ENCODE measurements at places on chromosomes 11 and 22.

DNA sequence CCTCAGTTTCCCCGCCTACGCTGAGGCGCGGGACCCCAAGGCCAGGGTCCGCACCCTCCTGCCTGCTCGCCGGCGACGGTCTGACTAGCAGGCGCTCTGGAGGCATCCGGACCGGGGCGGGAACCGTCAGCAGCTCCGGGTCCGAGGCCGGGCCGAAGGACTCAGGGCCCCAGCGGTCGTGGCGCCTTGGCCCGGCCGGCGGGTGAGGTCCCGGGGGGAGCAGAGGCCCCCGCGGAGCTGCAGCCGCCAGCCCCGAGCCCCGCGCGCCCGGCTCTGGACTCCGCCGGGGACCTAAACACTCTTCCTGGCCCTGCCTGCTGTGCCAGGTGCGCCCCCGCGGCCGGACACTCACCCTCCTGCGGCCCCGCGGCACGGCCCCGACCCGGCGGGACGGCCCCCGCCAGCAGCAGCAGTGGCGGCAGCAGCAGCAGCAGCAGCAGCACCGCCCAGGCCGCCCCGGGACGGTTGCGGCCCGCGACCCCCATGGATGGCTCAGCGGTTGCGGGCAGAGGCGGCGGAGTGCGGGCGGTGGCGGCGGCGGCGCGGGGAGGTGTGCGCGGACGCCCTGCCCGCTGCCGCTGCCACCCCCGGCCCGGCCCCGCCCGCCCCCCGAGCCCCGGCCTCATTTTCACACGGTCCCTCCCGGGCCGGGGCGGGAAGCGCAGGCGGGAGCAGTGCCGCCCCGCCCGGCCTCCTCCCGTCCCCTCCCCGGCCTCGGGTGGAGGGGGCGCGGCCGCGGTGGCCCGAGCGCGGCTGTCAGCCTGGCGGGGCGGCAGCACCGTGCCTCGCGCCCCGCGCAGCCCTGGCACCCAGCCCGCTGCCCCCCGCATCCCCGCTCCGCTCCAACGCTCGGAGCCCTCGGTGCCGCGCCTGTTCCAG is at the start of gene SCUBE2:
Gene SCUBE2 (minus strand): TSS at position 556 of the 879 bp plus-strand sequence. CDS start 71 bp downstream, at position 485.
- no peak for DNase-seq

GRCh38 chr22:24005201-24005600 is at the start of gene GSTT4:
GSTT4 (minus strand) TSS chr22:24005453; CDS start chr22:24005356, 97 bp downstream.
- DNase-seq, result no peak

DNA sequence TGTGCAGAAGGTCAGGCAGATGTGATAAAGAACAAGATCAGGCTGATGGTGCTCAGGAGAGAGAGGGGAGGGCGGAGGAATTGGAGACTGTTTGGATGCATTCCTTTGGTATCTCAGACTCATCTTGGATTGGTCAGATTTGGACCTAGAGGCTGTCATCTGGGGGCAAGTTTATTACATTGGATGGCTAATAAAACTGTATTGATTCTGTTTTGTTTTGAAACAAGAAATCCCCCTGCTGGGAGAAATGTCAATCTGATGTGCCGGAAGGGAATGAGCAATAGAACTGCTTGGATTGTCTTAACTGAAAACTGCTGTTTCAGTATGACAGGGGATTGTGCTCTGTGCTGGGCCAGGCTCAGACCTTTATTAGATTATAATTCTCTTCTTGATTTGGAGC is 25.5 kb upstream of the CCDC90B start:
- DNase-seq, result no peak

GRCh38 chr11:280706-281485 is 2.7 kb downstream of the NLRP6 start:
- no peak for DNase-seq

- DNase-seq, result no peak
These were observed 121.0 kb downstream of the MPPED2 start for GRCh38 chr11:30465192-30465591.

DNA sequence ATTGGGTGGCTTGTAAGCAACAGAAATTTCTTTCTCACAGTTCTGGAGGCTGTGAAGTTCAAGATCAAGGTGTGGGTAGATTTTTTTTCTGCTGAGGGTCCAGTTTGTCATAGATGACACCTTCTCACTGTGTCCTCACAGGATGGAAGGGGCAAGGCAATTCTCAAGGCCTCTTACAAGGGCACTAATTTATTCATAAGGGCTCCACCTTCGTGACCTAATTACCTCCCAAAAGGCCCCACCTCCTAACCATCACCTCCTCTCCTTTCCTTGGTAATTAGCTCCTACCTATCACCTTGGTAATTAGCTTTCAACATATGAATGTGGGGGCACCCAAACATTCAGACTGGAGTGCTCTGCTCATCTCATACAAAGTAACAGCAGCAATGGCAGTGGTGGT is 92.3 kb upstream of the CD44 start:
- no peak for DNase-seq

DNA sequence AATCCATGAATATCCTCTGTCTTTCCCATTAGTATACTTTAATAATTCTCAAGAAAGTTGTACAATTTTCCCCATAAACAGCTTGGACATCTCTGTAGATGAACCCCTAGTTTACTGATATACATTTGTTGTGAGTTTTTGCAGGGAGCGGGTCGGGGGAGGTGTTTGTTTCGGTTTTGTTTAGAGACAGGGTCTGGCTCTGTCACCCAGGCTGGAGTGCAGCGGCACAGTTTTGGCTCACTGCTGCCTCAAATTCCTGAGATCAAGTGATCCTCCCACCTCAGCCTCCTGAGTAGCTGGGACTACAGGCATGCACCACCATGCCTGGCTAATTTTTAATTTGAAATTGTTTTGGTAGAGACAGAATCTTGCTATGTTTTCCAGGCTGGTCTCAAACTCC is 57.6 kb downstream of the IGLL5 start:
- no peak for DNase-seq

DNA sequence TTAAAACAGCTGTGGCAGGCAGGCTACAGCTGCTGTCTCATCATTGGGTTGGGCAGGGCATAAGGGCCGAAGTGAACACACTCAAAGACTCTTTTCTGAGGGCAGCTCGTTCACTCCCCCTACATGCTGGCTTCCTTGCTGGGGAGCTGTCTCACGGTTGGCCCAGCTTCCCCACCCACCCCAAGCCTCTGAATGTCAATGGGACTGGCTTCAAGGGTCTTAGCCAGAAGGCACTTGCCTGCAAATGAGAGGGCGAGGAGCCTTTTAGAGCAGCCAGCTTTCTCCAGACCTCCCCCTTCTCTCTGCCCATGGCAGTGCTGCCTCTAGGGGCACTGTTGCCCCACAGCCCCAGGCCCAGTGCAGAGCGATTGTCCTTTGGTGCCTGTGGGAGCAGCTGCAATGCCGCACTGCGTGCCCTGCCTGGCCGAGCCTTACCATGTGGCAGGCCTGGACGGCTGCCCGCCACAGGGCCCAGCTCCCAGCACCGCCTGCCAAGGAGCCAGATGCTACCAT is 94.7 kb upstream of the RASSF10 start:
- no peak for DNase-seq

- DNase-seq, result no peak
These were observed 1461.2 kb downstream of the TBC1D22A start for GRCh38 chr22:48223488-48224190.

GRCh38 chr11:128181088-128181480 is 406.3 kb downstream of the ETS1 start:
- no peak for DNase-seq

DNA sequence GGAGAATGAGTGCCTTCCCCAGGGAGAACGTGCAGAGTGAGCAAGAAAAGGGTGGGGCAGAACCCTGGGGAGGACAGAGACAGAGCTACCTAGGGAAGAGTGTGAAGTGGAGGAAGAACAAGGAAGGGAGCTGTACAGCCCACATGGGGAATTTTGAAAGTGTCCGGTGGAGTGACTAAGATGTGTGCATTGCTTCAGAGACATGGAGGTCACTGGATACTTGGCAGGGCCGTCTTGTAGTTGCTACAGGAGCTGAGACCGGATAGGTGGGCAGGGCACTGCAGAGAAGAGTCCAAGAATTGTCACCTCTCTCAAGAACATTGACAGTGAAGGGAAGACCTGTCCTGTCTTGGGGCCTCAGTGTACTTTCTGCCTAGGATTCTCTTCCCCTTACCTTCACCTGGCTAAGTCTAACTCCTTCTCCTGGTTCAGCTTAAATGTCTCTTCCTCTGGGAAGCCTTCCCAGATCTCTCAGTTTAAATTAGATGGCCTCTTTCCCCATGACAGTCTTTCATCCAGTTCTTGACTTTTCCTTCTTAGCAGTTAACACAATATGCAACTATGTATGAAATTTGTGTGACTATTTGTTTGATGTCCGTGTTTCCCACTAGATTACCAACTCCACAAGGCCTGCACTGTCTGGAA is 9.2 kb upstream of the P2RY6 start:
- DNase-seq, result no peak

DNA sequence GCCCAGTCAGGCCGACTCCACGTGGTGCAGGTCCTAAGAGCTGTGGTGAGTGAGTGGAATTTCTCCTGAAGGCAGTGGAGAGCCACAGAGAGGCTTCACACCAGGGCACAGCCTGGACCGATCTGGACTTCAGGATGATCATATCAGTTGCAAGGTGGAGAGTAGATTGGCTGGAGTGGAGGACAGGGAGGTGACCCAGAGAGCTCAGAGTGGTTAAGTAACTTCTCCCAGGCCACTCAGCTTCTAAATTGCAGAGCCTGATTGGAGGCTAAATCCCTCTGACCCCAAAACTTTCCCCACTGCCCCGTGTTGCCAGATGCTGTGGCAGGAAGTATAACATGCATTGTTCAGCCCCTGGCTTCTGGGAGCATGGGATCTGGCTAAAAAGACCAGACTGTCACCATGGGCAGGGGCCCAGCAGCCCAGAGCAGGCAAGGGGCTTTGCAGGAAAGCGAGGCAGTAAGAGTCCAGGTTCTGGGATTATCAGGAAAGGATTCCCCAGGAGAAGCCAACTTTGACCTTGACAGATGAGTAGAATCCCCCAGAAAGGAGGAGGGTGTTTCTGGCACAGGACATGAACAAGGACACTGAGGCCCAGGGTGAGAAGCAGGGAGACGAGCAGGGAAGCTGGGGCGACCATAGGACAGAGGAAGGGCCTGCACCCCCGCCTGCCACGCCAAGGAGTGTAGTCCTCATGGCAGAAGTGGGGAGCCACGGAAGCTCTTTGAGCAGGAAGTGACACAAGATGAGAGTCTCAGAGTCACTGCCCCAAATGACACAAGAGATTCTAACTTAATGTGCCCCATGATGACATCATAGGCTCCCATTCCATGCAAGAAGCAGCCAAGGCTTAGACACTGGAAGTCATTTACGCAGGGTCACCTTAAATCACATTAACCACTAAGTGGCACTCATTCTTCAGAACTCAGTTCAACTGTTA is 4.8 kb downstream of the SLC35C1 start:
- no peak for DNase-seq

GRCh38 chr11:110000850-110001249 is 92.3 kb upstream of the ZC3H12C start:
- DNase-seq, result no peak

DNA sequence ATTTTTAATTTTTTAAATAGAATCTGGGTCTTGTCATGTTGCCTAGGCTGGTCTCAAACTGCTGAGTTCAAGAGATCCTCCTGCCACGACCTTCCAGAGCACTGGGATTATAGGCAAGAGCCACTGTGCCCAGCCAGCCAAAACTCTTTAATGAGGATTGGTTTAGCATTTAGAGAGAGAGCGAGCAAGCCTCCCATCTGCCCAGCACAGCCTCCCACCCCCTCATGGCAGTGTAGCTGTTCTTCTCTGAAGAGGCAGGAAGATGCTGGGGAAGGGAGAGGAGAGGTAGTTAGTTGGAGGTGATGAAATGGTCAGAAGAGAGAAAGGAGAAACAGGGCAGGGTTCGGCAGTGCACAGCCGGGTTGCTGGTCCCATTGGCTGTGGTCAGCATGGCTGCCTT is 105.7 kb downstream of the SCN3B start:
- no peak for DNase-seq

- no peak for DNase-seq
These were observed 31.7 kb downstream of the NEAT1 start for GRCh38 chr11:65454311-65454695.

DNA sequence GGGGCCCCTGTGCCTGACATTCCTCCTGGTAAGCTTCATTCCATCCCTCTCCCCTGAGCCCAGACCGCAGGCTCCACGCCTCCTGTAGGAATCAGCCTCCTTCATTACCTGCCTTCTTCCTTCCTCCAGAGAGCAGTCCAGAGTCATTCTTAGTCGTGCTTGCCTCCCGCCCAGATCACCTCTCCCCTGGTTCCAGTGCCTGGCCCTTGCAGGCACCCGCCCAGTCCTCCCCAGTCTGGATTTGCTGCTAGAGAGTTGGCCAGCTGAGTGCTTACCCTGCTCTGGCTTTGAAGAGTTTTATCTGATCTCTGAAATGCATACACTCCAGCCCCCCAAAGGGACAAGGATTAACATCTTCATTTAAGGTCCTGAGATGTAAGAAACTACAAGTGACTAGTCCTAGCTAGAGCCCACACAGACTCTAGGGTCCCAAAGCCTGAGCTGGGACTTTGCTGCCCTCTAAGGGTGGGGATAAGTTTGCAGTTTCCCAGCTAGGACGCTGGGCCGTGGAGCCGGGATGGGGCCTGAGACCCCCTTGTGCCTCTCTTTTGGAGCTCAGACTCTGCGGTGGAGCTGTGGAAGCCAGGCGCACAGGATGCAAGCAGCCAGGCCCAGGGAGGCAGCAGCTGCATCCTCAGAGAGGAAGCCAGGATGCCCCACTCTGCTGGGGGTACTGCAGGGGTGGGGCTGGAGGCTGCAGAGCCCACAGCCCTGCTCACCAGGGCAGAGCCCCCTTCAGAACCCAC is 1.6 kb downstream of the NR1H3 start:
- DNase-seq, result no peak
